ENCODE measurements at places on chromosomes 16 and 17.

DNA sequence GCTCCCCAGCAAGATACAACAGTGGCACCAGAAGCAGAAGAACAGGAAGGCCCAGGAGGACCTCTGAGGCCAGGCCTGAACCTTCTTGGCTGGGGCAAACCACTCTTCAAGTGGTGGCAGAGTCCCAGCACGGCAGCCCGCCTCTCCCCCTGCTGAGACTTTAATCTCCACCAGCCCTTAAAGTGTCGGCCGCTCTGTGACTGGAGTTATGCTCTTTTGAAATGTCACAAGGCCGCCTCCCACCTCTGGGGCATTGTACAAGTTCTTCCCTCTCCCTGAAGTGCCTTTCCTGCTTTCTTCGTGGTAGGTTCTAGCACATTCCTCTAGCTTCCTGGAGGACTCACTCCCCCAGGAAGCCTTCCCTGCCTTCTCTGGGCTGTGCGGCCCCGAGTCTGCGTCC lies 11.9 kb downstream of the CES3 start:
- H3K36me3 ChIP-seq = no peaks in the 10 kb centered on the region
- peaks cover 10% of the 10 kb centered on the region for H3K27me3 ChIP-seq
- no peak overlapping the region for H3K27ac ChIP-seq

DNA sequence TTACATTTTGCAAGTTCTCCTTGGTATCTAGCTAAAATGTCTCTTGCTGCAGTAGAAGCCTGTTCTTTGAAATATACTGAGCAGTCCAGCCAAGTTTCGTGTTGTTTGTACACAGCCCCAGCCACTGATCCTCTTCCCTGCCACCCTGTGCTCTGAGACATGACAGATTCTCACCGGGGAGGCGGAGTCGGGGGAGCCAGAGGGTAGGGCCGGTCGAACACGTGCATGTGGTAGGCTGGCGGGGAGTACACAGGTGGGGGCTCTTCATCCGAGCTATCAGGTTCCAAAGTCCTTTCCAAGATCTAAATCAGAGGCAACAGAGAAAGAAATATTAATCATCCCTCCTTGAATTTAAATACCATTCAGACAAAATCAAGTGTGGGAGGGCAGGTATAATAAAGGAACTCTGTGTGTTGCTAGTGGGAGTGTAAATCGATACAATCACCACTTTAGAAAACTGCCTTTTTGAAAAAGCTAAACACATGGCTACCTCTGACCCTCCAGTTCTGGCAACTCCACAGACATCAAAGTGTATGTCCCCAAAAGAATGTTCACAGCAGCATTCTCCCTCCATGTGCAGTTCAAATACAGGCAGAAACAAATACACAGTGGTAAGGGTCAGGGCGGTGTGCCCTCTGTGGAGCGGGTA lies 29.7 kb upstream of the MRPS23 start:
- peaks cover 34% of the 10 kb centered on the region for H3K4me1 ChIP-seq
- no peak overlapping the region for H3K27ac ChIP-seq
- no peak for DNase-seq
- H3K36me3 ChIP-seq = no peaks in the 10 kb centered on the region

- no peak overlapping the region for H3K27ac ChIP-seq
- no peak overlapping the region for H3K4me3 ChIP-seq
- H3K27me3 ChIP-seq = no peaks in the 10 kb centered on the region
- no peak for DNase-seq
Observed at GRCh38 chr17:29883497-29883896, 46.5 kb downstream of the SSH2 start.

- H3K27ac ChIP-seq = no peak overlapping the region
- H3K4me3 ChIP-seq = no peak overlapping the region
- H3K36me3 ChIP-seq = no peaks in the 10 kb centered on the region
Observed at GRCh38 chr17:2835780-2836179, 39.5 kb downstream of the RAP1GAP2 start.

GRCh38 chr16:28873543-28874201 lies 4.6 kb upstream of the ATP2A1 start:
- no peak overlapping the region for H3K27ac ChIP-seq
- H3K4me1 ChIP-seq = peaks cover 2% of the 10 kb centered on the region
- peak; percentile 68 for DNase-seq

DNA sequence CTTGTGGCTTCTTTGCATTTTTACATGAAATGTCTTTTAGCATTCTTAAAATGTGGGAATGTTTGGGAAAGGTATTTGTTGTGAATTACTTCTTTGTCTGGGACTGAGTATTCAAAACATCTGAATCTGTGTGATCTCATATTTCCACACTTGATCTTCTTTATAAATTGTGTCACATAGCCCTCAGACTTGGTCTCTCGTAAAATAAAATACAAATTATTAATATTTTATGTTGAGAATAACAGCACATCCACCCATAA lies 81.9 kb downstream of the TUBD1 start:
- H3K4me1 ChIP-seq = peaks cover 28% of the 10 kb centered on the region
- no peak for DNase-seq

- no peaks in the 10 kb centered on the region for H3K36me3 ChIP-seq
- peaks cover 3% of the 10 kb centered on the region for H3K27me3 ChIP-seq
- H3K27ac ChIP-seq = no peak overlapping the region
- no peak for DNase-seq
- H3K4me1 ChIP-seq = peaks cover 15% of the 10 kb centered on the region
Observed at GRCh38 chr17:43674394-43674793, 12.7 kb upstream of the MEOX1 start.

DNA sequence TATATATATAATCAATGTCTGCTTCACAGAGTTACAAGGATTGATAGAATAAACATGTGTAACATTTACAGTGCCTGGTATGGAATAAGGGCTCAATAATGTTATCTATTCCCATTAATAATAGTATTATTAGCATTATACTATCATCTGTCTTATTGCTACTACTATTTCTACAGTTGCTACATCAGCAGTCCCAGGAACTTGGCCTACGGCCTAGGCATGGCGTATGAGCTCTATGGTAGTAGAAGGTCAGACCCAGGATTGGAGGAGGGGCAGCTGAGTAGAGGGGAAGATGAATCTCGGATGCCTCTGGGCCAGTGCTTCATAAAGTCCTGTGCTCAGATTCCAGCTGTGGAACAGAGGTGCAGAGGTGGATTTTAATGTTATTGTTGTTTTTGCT lies 146.3 kb upstream of the TBX2 start:
- peaks cover 23% of the 10 kb centered on the region for H3K4me1 ChIP-seq
- no peaks in the 10 kb centered on the region for H3K27me3 ChIP-seq
- no peak overlapping the region for H3K27ac ChIP-seq
- DNase-seq = no peak
- no peak overlapping the region for H3K4me3 ChIP-seq
